CD4-positive, alpha-beta T cell treated with Interleukin-21 for 1 hour (primary cell): ENCODE measurements at places on chromosomes 2 and 18.

DNA sequence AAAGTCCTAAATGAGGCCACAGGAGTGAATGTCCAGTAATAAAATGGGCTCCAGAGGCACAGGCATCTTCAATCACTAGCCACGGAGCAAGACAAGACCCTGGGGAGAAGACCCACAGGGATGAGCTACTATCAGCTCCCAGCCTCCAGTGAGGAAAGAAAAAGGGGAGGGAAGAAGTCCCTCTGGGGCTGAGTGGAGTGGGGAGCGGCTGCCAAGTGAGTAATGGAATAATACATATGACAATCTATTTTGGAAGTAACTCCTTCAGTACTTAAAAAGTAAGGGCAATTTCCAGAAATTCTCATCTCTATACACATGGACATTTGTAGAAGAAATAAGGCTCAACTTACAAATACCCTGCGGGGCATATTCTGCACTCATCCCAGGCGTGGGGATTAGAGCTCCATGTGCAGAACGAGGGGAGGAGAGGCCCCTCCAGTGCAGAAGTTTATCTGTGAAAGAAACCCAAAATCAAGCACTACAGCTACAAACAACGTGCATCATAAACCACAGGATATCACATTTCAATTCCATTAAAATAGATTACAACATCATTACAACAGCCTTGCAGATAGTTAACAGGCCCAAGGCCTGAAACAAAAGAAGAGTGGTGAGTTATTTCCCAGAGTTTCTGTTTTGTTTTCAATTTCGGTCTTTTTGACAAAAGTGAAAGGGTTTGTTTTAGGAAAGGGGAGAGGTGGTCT lies 84.9 kb downstream of the BCL11A start:
- no peak for DNase-seq

- DNase-seq, result no peak
Observed at GRCh38 chr2:26173776-26174482, 1.0 kb downstream of the GAREM2 start.

- peak; percentile 24 for DNase-seq
Observed at GRCh38 chr2:241391892-241392665, 36.0 kb downstream of the FARP2 start.

- DNase-seq, result peak; percentile 31
Observed at GRCh38 chr18:23585007-23585871, 1.1 kb downstream of the NPC1 start.

GRCh38 chr2:120898961-120899750 lies 163.5 kb downstream of the GLI2 start:
- DNase-seq, result no peak

- peak; percentile 64 for DNase-seq
Observed at GRCh38 chr18:23662309-23663263, at the start of gene ANKRD29. Gene ANKRD29 (minus strand): TSS chr18:23662911. CDS start chr18:23662730, 181 bp downstream.

DNA sequence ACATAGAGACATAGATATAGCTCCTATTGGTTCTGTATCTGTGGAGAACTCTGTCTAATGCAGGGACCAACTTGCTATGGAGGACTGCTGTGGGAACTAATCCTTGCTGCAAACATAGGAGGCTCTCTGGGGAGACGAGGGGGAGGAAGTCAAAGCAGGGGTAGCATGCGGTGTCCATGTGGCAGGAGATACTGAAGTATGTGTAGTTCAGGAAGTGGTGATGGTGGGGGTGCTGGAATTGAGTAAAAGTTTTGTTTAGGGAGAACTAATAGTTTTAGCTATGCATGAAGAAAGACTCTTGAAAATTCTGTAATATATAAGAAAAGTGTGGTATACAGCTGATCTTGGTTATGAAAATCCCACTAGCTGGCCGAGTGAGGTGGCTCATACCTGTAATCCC lies 62.0 kb downstream of the ANKRD44 start:
- DNase-seq, result peak; percentile 41

DNA sequence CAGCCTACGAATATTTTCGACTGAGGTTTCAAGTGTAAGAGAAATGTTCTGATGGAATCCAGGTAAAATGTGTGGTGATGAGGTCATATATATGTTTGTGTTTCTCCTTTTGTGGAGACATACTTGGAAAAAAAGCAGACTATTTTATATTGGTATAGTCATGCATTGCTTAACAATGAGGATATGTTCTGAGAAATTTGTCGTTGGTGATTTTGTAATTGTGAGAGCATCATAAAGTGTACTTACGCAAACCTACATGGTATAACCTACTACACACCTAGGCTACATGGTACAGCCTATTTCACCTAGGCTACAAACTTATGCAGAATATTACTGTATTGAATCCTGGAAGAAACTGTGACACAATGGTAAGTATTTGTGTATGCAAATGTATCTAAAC lies 1849.9 kb upstream of the CELF4 start:
- no peak for DNase-seq

DNA sequence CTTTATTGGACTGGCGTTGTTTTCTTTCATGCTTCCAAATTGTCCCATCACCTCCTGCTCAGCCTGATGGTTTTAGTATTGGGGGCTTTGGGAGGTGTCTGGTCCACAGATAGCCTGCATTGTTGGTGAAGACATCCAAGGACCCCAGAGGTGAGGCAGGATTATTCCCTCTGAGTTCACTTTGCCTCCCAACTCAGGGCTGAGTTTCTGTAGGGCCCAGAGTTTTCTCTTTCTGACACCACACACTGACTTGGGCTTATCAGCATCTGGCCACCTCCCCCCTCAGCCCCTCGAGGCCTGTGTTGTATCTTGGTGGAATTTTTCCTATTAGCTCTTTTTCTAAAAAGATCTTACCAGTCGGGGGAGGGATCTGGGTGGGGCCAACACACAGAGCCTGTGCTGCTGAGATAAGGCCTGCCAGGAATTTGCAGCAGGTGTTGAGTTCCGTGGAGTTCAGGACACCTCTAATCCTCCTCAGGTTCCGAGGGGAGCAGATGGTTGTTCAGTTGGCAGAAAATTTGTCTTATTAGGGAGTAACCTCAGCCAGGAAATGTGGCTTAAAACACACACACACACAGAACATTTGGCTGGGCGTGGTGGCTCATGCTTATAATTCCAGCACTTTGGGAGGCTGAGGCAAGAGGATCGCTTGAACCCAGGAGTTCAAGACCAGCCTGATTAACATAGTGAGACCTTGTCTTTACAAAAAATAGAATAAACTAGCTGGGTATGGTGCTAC lies 7.3 kb downstream of the EMILIN2 start:
- no peak for DNase-seq

DNA sequence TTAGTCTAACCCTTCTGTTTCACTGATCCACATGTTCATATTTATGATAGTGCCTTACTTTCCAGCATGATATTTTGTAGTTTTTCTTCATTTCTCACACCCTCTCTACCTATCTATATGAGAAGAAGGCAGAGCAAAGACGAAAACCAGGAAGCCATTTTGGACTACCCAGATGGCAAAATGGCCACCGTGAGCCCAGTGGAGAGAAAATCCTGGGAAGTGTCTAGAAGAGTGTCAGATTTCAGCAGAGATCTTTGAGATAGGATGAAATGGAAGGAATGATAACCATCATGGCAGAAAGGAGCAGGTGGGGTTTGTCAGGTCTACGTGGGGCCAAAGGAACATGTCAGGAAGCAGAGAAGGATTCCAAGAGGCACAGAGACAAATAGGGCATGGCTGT lies 84.0 kb upstream of the MYCN start:
- DNase-seq, result no peak

- no peak for DNase-seq
Observed at GRCh38 chr2:40341198-40341597, 110.7 kb downstream of the SLC8A1 start.

DNA sequence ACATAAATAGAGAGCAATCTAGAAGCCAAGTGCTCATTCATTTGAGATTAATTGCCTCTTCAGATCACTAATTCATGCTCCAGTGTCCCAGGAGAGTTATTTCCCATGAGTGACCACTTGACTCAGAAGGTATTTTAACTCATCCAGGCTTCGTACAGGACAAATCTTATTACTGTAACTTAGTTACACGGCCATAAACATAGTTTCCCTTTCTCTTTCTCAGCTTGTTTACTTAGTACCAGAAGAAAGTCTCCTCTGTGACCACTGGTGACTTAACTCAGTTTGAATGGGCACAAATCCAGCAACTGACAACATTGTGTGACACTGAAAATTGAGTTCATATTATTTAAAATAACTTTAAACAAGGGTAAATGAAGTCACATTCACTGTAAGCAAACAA lies 25.3 kb downstream of the MMADHC start:
- no peak for DNase-seq
